ENCODE measurements at places on chromosomes 12 and 14.

DNA sequence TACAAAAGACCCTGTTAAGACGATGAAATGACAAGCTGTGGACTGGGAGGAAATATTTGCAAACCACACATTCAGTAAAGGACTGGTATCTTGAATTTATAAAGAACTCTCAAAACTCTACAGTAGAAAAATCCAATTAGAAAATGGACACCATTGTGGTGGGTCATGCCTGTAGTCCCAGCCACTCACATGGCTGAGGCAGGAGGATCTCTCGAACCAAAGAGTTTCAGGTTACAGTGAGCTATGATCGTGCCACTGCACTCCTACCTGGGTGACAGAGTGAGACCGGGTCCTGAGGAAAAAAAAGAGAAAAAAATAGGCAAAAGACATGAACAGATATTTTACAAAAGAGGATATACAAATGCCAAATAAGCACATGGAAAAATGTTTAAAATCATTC, 41.9 kb downstream of the TTC6 start:
- no peak for DNase-seq

DNA sequence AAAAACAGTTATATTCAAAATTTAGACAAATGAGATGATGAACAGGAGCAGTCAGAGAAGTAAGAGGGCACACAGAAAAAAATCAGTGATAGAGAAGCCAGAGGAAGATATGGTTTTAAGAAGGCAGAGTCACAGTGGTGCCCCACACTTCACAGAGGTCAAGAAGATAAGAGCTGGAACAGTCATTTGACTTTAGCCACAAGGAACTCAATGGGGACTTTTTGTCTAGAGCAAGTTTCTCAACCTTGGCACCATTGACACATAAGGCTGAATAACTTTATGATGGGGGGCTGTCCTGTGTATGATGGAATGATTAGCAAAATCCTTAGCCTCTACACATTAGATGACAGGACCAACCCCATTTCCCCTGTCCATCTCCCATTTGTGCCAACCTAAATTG, 172.8 kb upstream of the PLEKHG7 start:
- DNase-seq, result no peak

- DNase-seq, result no peak
These were observed 601.9 kb downstream of the SNAPC1 start for GRCh38 chr14:62364161-62364560.

- DNase-seq, result no peak
These were observed 8.4 kb upstream of the OAS1 start for GRCh38 chr12:112898380-112898779.

DNA sequence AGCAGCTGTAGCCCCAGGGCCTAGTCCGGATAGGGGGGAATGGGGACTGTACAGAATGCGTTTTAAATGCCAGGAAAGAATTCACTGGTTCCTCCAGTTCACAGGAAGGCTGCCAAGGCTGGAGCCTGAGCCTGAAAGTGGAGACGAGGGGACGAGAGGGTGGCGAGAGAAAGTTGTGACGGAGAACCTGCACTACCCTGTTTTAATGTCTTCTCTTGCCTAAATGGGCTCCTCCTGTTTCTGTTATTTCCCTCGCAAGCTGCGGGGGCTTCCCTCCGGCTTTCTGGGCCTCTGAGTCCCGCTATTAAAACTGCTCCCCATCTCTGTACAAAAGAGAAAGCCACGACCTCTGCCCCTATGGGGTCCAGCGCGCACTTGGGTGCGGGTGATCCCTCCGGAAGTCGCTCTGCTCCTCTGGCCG, 4.5 kb downstream of the C1QL4 start:
- DNase-seq, result no peak

- DNase-seq, result no peak
These were observed 281.1 kb upstream of the RTL1 start for GRCh38 chr14:101184572-101184971.

- DNase-seq, result no peak
These were observed 140.1 kb upstream of the SLCO1C1 start for GRCh38 chr12:20555015-20555414.

GRCh38 chr14:89924268-89924667, 30.3 kb downstream of the EFCAB11 start:
- DNase-seq, result no peak

GRCh38 chr12:13816394-13816793, 165.0 kb downstream of the GRIN2B start:
- no peak for DNase-seq

- no peak for DNase-seq
These were observed 789.3 kb downstream of the TMTC2 start for GRCh38 chr12:83476006-83476405.

GRCh38 chr14:73261520-73262426, 24.5 kb downstream of the PAPLN start:
- no peak for DNase-seq

- no peak for DNase-seq
These were observed 17.8 kb downstream of the CCDC92 start for GRCh38 chr12:123954647-123955350.

GRCh38 chr14:44791730-44792129, 170.0 kb downstream of the KLHL28 start:
- no peak for DNase-seq

DNA sequence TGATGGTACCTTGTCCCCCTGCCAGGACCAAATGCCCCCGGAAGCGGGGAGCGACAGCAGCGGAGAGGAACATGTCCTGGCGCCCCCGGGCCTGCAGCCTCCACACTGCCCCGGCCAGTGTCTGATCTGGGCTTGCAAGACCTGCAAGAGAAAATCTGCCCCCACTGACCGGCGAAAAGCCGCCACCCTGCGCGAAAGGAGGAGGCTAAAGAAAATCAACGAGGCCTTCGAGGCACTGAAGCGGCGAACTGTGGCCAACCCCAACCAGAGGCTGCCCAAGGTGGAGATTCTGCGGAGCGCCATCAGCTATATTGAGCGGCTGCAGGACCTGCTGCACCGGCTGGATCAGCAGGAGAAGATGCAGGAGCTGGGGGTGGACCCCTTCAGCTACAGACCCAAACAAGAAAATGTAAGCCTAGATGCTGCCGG, 410 bp downstream of the MYF6 start:
- DNase-seq, result no peak

Measured in NCI-H1436 treated with DMSO at 0.1 percent for 48 hours (cell line).